ENCODE measurements at places on chromosomes 11 and 22. TPM values are rescaled to one million over a fixed set of nuclear protein-coding genes. Genes with fewer than 3 reads are reported as not detected.

The PTGDR2 gene
- not detected for total RNA-seq

DNA sequence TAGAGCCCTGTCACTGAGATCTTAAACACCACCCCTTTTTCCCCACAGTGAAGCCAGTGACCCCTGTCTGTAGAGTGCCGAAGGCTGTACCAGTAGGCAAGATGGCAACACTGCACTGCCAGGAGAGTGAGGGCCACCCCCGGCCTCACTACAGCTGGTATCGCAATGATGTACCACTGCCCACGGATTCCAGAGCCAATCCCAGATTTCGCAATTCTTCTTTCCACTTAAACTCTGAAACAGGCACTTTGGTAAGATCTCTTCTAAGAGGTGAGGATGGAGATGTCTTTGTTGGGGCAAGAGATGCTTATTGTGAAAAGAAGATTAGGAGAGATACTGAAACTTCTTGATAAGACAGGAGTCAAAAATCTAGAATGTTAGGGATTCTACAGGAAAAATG, 75.9 kb downstream of the JAM3 start:
- H3K27me3 ChIP-seq, result peaks cover 1% of the 10 kb centered on the region
- H3K4me3 ChIP-seq, result no peak overlapping the region
- peaks cover 7% of the 10 kb centered on the region for H3K4me1 ChIP-seq
- peaks cover 23% of the 10 kb centered on the region for H3K36me3 ChIP-seq

- no peaks in the 10 kb centered on the region for H3K36me3 ChIP-seq
- no peak for DNase-seq
Observed at GRCh38 chr11:128532016-128532571, 55.3 kb downstream of the ETS1 start.

DNA sequence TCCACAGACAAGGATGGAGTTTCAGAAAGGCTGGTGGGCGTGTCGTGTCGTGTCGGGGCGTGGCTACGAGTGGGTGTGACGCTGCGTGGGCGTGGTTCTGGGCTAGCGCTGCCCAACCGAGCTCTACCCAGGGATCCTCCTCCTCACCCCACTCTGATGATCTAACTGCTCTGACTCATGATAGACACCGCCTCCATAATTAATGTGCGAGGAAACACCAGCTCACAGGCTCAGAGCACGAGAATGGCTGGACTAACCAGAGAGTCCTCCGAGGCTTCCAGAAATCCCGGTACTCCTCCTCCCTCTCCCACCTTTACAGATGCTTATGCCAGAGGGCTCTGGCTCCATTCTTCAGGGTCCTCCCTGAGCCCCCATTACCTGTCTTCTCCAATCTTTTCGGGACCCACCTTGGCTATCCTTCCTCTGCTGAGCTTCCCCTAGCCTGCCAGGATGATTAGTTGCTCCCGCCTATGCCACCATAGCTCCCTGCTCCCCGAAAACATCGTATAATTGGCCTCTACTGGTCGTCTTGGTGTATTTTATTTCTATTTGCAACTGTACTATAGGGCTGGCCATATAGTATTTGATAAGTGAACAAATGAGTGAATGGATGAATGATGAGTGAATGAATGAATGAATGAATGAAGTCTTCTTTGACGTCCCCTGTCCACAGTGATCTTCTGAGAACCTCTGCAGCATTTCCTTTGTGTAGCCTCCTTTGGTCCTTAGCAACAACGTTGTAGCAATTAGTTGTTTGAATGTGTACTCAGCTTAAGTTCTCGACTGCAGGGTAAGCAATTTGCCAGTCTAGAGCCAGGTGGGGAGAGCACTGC, 21.7 kb downstream of the TMPRSS13 start:
- 0 out of 2 replicates have a peak overlapping the region, but pooled peaks have one; percentile 13 for H3K4me3 ChIP-seq
- no peaks in the 10 kb centered on the region for H3K36me3 ChIP-seq
- H3K27me3 ChIP-seq, result peaks cover 24% of the 10 kb centered on the region
- H3K27ac ChIP-seq, result no peak overlapping the region
- DNase-seq, result peak; percentile 90

DNA sequence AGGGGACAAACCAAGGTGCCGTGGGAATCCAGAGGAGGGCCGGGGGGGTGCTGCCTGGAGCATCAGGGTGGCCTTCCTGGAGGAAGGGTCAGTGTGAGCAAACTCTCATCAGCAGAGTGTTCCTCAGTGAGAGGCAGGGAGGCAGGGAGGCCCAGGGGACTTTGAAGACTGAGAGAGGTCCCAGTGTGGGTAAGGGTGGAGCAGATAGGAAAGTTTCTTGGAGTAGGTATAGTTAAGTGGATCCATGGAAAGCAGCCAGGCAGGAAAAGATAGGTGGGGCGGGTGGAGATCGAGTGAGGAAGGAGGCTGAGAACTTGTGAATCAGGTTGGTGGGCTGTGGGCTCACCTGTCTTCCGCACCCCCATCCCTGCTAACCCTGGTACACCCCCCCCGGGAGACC, 9.3 kb downstream of the UPK3A start:
- DNase-seq, result no peak
- no peaks in the 10 kb centered on the region for H3K36me3 ChIP-seq
- H3K4me1 ChIP-seq, result no peaks in the 10 kb centered on the region
- no peak overlapping the region for H3K27ac ChIP-seq
- no peak overlapping the region for H3K4me3 ChIP-seq

- no peaks in the 10 kb centered on the region for H3K36me3 ChIP-seq
- H3K27ac ChIP-seq, result no peak overlapping the region
- peak; percentile 16 for DNase-seq
- H3K27me3 ChIP-seq, result no peaks in the 10 kb centered on the region
Observed at GRCh38 chr11:14764579-14765527, 121.2 kb downstream of the PDE3B start.
